ENCODE measurements at places on chromosomes 2 and 18.
A peak's percentile ranks its signal among the peaks of the same experiment; 100 is the strongest.

DNA sequence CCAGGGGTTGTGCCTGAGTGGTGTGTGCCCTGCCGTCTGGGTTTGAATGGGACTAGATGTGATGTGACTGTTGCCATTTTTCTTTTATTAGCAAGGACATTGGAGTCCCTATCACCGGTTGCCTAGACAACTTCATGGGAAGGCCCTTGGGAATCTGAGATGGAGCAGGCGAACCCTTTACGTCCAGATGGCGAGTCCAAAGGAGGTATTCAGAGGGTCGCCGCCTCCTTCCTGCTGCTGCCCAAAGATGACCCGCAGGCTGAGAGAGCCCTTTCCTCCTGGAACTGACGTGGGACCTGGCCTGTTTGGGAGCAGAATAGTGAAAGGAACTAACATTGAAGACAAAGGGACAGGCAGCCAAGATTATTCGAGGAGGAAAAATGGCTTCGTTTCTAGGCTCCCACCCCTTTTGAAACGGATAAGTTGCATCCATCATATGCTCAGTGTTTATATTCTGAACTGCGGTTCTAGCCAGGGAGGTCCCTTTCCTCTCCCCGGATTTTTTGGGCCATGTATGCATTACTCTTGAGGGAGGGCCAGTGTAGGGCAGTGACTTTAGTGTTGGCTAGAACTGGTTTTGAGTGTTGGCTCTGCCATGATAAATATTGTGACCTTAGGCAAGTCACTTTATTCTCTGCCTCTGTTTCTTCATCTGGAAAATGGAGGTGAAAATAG, 673 bp downstream of the CENPO start:
- no peak for DNase-seq

DNA sequence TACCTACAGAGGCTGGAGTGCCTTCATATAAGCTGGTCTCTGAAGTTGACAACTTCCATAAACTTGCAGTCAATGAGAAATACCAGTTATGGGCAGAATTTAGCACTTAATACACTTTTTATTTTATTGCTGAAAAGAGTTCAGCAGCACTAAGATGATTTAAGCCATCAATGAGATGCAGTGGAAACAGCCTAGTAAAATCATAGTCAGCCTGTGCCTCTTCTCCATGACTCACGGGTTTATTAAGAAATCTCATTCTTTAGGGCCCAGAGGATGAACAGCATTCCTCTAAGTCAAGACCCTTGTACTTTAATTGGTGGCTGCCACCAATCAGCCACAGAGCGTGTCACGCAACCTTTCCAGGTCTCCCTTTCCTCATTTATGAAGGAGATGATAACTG, 1357.9 kb upstream of the CELF4 start:
- DNase-seq, result no peak

- no peak for DNase-seq
Observed at GRCh38 chr18:44062345-44062744, 618.3 kb upstream of the SETBP1 start.

DNA sequence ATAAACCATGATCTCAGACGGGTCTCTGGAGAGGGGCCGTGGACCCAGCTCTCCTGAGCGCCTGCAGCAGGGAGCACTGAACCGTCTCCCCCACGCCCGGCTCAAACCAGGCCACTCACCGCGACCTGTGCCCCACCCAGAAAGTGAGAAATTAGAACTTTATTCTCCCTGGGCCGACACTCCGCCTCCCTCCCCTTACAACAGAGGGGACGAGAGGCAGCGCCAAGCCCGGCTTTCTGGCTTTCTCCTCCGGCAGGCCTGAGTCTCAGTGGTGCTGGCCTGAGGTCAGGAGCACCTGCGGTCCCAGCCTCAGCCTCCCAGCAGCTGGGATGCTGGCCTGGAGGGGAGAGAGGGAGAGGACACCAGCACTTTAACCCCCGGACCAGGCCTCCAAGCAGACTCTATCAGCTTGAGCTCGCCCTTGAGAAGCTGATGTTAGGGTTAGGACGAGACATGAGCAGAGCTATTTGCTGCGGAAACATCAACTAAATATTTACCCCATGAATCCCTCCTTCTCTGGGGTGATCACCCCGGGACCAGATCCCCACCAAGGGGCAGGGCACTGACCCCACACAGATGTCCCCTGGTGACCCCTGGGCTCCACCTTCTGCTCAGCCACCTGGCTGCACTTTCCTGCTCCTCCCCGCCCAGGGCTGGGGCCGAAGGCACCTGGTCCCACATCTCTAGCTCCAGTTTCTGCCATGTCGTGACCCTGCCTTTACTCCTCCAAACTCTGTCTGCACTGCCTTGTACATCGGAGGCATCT, 856.3 kb upstream of the SALL3 start:
- DNase-seq, result no peak

- no peak for DNase-seq
Observed at GRCh38 chr2:17791121-17791816, 25.0 kb upstream of the MSGN1 start.

GRCh38 chr18:24937639-24938275, 414.2 kb downstream of the ZNF521 start:
- DNase-seq, result no peak

DNA sequence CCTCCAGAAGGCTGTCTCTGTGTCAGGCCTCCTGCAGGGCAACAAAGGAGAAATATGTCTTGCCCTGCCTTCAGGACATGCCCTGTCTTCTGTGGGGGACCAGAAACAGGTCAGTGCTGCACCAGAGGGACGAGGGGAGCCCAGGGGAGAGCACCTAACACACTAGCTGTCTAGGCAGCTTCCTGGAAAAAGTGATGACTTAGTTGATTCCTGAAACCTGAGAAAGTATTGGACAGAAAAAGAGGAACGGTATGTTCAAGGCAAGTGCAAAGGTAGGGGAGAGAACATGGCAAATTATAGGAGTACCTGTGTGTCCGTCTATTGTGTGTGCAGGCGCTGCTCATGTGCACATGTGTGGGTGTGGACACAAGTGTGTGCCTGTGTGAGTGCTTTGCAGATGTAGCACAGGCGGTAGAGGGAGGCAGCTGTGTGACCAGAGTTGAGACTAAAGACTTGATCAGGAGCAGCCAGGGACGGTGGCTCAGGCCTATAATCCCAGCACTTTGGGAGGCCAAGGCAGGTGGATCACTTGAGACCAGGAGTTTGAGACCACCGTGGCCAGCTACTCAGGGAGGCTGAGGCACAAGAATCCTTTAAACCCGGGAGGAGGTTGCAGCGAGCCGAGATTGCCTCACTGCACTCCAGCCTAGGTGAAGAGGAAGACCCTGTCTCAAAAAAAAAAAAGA, 119.5 kb downstream of the GYPC start:
- DNase-seq, result no peak

DNA sequence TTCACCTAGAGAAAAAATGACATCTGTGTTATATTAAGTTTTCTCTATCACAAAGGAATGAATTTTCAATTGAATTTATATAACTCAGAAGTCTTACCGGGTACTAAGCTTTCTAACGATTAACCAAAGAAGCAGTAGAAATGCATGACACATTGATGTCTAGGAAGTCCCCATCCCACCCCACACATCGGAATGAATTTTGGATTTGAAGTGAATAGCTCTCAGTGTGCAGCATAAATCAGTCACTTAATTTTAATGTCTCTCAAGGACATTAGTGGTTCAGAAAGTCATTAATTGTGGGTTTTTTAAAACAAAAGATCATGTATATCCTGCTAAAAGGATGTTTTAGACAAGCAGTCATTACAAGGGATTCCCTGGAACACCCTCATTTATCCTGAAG, 141.4 kb upstream of the PIEZO2 start:
- DNase-seq, result no peak

- no peak for DNase-seq
Observed at GRCh38 chr2:74566754-74567085, 12.2 kb downstream of the DOK1 start.

DNA sequence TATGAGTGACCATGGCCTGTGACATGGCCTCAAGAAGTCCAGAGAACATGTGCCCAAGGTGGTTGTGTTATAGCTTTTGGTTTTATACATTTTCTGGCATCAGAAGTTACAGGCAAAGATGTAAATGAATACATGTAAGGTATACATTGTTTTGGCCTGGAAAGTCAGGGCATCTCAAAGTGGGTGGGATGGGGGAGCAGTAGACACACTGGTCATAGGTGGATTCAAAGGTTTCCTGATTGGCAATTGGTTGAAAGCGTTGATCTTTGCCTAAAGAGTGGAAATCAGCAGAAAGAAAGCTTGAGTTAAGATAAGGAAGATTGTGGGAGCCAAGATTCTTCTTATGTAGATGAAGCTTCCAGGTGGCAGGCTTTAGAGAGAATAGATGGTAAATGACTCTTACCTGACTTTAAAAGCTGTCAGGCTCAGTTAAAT, 62.1 kb upstream of the DYNAP start:
- DNase-seq, result no peak

GRCh38 chr18:47109720-47110119, 40.6 kb downstream of the HDHD2 start:
- no peak for DNase-seq

- DNase-seq, result no peak
Observed at GRCh38 chr2:203820969-203821368, 46.6 kb upstream of the CTLA4 start.

- no peak for DNase-seq
Observed at GRCh38 chr18:8373486-8373885, 235.8 kb upstream of the RAB12 start.

DNA sequence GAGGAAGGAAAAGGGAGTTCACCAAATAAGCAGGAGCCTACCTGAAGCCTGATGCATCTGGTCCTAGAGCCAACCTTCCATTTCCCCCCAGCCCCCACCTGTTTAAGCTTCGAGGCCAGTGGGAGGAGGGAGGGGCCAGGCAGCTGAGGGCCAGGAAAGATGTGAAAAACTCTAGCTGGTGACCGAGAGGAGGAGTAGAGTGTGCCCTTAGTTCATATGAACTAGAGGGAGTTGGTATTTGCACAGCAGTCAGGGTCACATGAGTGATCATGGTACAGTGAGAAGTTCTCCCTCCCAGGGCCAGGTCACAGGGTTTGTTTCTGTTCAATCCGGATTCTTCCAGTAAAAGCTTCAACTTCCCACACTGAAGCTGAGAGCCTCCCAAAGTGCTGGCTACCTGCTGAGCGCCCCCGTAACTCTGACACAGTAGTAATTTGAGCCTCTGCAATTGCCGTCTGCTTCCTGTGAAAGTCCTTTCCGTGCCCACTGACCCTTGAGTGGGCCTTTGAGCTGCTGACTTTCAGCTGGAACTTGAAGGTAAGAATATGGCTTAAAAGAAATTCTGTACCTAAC, at the start of gene SULT1C2:
TSS of gene SULT1C2 (plus strand) at position 362 of the 573 bp plus-strand sequence. CDS start 4,773 bp downstream, outside the sequence.
- no peak for DNase-seq

- no peak for DNase-seq
Observed at GRCh38 chr2:168686452-168687191, 115.8 kb upstream of the NOSTRIN start.

- DNase-seq, result no peak
Observed at GRCh38 chr2:32905270-32905669, 41.5 kb upstream of the LTBP1 start.

- DNase-seq, result no peak
Observed at GRCh38 chr2:142139384-142139783, 8.6 kb upstream of the LRP1B start.

- DNase-seq, result no peak
Observed at GRCh38 chr2:240730501-240731177, 39.0 kb downstream of the AQP12A start.

GRCh38 chr2:51673628-51674027, 641.7 kb upstream of the NRXN1 start:
- DNase-seq, result no peak

DNA sequence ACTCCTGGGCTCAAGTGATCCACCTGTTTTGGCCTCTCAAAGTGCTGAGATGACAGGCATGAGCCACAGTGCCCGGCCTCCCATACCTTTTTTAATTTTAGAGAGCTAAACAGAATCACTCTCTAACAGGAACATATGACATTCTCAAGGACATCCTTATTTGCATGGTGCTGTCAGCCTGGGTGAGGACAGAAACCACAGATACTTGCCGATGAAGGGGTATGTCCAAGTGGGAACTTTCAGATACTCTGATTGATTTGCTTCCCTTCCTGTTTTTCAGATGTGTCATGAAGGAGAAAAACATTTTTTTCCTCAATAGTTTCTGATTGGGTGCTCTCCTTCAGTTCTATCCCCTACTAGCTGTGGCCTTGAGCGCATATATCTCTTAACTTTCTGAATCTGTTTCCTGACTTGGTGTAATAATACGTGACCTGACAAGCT, 49.6 kb downstream of the MYO3B start:
- DNase-seq, result no peak

DNA sequence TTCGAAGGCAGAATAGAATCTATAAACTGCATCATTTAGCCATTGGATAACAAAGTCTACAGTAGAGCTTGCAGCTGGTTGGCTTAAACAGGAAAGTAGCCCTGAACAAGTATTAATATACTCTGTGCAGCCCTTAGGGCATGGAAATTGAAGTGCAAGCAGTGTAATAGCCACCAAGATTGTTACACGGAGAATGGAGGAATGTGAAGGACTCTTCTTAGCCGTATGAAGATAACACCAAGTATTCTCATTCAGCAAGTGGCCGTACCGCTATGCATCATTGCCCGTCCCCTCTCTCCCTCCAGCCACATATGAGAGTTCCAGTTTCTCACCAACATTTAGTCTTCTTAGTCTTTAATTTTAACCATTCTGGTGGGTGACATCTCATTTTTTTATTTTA, 40.5 kb downstream of the ANKRD12 start:
- no peak for DNase-seq

GRCh38 chr18:2971741-2972552, 41.0 kb downstream of the LPIN2 start:
- DNase-seq, result peak; percentile 57

- peak; percentile 6 for DNase-seq
Observed at GRCh38 chr2:227325839-227326195, 766 bp downstream of the MFF start.

- DNase-seq, result no peak
Observed at GRCh38 chr2:86044614-86045013, 61.1 kb downstream of the POLR1A start.

GRCh38 chr2:224024270-224024669, 14.8 kb downstream of the SERPINE2 start:
- DNase-seq, result no peak

DNA sequence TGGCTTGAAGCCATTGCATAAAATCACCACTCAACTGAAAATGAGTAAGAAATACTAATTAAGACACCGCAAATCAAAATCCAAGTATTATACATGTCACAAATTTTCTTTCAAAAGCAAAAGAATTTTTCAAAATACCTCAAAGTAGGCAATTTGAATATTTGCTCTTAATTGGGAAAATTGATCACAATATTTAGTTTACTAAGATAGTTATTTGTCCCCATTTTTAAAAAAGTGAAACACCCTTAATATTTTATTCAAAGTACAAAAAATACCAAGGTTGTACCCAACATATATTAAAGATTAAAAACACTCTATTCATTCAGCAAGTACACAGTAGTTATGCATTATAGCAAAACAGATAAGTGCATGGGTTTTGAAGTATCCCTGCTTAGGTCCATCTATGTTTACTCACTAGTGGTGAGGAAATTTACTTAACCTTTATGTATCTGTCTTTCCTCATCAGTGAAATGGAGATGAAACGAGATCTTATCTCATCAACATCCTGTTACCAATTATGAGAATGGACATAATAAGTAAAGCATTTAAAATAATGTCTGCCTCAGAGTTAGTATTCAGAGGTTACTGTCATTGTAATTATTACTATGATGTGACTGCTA, 35.1 kb downstream of the VPS54 start:
- DNase-seq, result no peak
